RPMI7951 (cell line): ENCODE measurements at places on chromosomes 5 and 9. TPM values are rescaled to one million over a fixed set of nuclear protein-coding genes. Genes with fewer than 3 reads are reported as not detected.

RNF183 gene
- not detected in 2 replicates for total RNA-seq

PRSS3 gene
- 2.6 and 7.1 TPM in 2 replicates for total RNA-seq

INSL4 gene
- total RNA-seq, result not detected in 2 replicates

IFNA21 gene
- total RNA-seq, result not detected in 2 replicates

IL12B gene
- not detected in 2 replicates for total RNA-seq

OR1J2 gene
- not detected in 2 replicates for total RNA-seq

LEAP2 gene
- total RNA-seq, result 0.29 and 0.84 TPM in 2 replicates

- DNase-seq, result no peak
Measured at GRCh38 chr9:92807757-92808725, 43.4 kb upstream of the BICD2 start.

DNA sequence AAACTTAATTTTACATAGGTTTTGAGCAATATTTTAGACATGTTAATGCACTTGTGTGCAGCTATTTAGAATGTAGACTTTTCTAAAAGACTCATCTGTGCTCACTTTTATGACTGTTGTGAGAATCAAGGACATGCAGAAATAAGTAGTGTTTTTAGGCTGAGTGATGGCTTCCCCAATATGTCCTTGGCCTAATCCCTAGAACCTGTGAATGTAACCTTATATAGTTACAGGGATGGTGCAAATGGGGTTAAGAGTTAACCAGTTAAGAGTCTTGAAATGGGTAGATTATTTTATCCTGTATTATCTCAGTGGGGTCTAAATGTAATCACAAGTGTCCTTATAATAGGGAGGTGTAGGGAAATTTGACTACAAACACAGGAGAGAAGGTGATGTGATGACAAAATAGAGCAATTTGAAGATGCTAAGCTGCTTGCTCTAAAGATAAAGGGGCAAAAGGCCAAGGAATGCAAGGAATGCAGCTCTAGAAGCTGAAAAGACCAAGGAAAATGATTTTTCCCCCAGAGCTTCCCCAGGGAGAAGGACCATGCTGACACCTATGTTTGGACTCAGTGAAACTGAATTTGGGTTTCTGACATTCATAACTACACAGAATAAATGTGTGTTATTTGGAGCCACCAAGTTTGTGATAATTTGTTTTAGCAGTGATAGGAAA is 298.0 kb upstream of the PAPPA start:
- DNase-seq, result peak; percentile 37

DNA sequence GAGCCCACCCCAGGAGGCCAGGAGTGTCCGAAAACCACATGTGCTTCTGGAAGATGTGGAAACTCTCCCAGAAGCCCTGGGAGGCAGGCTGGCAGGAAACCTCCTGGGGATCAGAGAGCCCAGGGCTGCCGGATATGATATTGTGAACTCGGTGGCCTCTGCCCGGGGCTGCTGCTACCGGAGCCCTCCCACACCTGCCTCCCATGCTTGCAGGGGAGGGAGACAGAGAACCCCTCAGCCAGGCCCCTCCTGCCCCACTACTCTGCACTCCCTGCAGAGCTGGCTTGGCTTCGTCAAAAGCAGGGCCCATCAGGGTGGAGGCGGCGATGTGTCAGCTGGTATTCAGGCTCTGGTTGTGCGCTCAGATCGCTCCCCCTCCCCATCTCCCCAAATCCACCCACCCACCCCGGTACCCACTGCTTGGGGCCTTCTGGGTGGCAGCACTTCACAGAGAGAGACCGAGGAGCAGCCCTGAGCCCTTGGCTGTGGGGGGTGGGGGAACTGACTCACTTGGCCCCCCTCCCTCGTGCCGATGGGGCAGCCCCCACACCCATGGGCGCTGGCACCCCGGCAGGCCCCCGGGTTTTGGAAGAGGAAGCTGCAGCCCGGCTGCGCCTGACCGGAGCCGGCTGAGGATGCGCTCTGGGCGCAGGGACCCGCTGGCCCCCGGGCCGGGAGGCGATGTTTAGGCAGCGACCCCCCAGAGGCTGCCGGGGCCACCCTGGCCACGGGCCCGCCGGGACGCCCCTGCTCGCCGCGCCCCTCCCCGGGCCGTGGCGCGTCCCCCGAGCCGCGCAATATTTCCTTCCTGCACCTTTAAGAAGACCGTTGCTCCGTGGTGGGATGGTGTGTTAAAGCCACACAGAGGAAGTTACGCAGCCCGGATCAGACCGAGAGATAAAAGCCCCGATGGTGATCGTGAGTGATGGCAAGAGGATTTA is 786 bp upstream of the NTNG2 start:
- DNase-seq, result peak; percentile 73

DNA sequence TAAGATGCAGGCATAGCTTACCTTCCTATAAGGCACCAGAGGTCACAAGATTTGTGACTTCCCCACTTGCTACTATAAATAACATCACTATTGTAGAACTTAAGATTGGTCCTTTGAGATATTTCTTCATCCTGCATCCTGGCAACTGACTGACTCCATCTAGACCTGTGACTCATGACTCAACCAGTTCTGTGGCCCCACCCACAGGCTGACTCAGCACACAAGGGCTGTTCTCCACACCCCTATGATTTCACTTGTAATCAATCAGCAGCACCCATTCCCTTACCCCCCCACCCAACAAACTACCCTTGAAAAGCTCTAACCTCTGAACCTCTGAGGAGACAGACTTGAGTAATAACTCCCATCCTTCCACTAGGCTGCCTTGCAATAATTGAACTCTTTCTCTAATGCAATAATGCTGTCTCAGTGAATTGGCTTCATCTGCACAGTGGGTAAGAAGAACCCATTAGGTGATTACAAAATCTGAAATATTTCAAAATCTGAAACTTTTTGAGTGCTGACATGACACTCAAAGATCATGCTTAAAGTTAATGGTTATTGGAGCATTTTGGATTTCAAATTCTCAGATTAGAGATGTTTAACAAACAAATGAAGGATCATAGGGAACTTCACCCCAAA is 296.7 kb downstream of the ARL15 start:
- DNase-seq, result peak; percentile 63

DNA sequence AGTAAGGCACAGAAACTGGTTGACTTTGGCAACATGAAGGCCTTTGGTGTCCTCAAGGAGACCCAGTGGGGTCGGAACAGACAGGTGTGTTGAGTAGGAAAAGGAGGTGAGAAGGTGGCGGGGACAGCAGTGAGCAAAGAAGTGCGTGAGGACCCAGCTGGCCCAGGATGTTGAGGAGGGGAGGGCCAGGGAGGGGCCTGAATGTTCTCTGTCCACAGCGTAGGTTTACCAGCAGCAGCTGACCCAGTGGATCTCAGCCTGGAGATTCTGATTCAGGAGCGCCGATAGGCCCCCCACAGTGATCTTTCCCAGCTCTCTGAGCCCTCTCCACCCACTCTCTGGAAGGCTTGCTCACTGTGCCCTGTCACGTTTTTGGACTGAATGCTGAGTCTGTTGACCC is 88.5 kb downstream of the DAB2IP start:
- no peak for DNase-seq

- no peak for DNase-seq
Measured at GRCh38 chr5:78771260-78772205, 123.0 kb upstream of the LHFPL2 start.
